NCI-H2081 (cell line): ENCODE measurements at places on chromosomes 7 and 10.

- DNase-seq = no peak
Observed at GRCh38 chr7:28174901-28175661, 5.5 kb downstream of the JAZF1 start.

DNA sequence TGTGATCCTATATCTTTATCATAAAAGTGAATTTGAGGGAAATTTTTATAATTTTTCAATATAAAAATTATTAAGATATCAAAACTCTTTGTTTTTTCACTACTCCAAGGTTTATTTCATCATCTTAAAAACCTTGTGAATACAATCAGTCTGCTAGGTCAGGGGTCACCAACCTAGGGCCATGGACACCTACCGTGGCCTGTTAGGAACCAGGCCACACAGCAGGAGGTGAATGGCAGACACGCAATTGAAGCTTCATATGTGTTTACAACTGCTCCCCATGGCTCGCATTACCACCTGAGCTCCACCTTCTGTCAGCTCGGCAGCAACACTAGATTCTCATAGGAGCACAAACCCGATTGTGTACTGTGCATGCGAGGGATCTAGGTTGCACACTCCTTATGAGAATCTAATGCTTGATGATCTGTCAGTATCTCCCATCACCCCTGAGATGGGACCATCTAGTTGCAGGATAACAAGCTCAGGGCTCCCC is 271.2 kb upstream of the C7orf33 start:
- no peak for DNase-seq

- DNase-seq = no peak
Observed at GRCh38 chr10:59804220-59804619, 51.0 kb upstream of the MRLN start.

DNA sequence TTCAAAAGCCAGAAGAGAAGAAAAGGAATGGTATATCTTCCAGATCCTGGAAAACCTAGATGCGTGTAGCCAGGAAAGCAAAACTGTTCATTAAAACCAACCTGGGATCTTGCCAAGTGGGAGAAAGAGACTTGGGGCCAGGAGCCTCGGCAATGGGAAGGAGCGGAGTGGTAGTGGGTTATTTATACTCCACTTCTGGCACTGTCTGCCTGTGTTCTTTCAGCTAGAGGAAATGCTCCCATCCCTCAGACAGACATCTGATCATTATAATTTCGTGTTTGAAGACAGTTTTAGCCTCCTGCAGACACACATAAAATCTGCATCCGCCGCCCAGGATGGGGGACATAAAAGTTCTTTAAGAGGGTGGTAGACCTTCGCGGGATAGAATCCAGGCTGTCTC is 421.6 kb downstream of the RPS24 start:
- no peak for DNase-seq

- DNase-seq = no peak
Observed at GRCh38 chr7:31497516-31497915, 16.4 kb upstream of the ITPRID1 start.

DNA sequence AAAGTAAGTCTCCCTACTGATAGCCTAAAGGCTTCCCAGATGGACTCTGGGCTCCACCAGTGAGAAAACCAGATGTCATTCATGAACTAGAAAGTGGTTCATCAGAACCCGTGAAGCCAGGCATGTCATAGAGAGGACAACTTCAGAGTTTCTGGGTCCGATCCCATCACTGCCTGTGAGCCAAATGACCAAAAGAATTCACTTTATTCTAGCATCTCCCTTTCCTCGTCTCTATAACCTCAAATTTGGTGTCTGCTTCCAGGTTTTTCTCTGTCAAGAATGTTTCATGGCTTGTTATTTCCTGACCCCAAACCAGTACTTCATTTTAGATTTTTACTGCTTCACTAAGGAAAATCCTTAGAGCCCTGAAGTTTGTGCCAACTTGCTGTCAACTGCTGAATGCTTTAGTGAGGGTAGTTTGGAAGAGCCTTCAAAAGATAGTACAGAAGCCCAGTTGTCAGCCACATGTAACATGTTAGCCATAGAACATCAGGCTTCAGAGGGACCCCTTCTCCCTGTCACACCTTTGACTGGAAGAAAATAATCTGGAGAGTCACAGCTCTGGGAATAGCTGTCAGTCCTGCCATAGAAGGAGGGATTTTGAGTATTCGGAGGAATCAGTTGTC is 34.0 kb downstream of the ITGB8 start:
- DNase-seq = no peak

DNA sequence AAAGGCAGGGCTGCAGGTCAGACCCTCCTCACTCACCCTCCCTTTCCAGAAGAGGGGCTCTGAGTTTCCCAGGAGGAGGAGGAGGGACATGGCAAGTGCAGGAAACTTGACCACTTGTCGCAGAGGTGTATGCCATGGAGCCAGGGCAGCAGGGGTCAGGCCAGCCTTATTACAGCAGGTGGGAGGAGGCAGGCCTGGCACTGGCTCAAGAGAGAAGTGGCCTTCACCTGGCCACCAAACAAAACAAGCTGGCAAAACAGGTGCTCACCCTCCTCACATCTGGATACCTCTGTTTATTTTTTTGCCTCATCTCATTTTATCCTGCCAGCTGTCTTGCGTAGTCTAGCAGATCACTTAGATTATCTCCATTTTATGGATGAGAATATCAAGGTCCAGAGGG is 12.5 kb downstream of the COL13A1 start:
- no peak for DNase-seq

DNA sequence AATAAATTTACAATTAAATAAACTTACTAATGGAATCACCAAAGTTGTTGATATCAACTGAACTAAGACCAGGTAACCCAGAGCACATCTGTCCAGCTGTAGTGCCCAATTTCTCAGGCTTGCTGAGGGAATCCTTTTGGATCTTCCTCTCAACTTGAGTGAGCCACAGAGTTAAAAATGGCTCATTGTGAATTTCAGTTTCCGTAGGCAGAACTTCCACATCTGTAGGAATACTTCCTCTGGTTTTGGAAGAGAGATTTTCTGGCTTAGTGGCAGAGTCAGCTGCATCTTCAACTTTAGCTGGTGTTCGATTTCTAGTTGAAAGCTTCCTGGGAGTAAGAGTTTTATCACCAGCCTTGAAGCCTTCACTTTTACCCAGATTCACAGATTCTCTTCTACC is 11.3 kb downstream of the MKI67 start:
- DNase-seq = no peak

DNA sequence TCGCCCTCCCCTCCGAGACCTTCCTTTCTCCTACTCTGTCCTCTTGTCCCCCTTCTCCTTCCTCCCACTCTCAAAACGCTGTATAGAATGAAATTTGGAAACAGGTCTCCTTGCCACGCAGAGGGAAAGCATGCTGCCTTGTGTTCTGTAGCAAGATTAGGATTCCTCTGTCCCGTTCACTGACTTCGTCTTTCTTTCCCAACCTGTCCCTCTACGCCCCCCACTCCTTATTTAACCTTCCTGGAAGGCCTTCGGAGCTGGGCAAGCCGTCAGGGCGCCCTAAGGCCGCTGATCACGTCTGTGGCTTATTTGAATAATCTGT is 1.3 kb downstream of the HOXA9 start:
- DNase-seq = no peak

- DNase-seq = no peak
Observed at GRCh38 chr7:50352282-50352681, 47.8 kb downstream of the IKZF1 start.

GRCh38 chr10:22259280-22259679 is 41.5 kb upstream of the EBLN1 start:
- DNase-seq = no peak

- DNase-seq = no peak
Observed at GRCh38 chr7:106089647-106090046, 22.5 kb downstream of the SYPL1 start.

DNA sequence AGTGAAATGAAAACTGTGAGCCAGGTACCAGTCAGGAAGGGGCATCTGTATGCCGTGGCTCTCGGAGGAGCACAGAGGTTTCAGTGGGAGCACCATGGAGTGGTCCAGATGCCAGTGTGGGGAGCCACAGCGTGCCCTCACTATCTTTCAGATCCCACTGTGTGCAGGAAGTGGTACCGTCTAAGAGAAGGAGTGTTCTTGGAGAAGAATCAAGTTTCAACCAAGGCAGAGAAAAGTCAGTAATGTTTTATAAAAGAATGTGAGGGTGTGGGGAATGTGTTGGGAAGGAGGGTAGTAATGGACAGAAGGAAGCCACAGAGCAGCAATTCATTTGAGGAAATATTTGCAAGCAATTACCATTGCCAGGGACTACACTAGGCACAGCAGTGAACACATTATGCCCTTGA is 35.6 kb downstream of the PRKAR2B start:
- DNase-seq = no peak

DNA sequence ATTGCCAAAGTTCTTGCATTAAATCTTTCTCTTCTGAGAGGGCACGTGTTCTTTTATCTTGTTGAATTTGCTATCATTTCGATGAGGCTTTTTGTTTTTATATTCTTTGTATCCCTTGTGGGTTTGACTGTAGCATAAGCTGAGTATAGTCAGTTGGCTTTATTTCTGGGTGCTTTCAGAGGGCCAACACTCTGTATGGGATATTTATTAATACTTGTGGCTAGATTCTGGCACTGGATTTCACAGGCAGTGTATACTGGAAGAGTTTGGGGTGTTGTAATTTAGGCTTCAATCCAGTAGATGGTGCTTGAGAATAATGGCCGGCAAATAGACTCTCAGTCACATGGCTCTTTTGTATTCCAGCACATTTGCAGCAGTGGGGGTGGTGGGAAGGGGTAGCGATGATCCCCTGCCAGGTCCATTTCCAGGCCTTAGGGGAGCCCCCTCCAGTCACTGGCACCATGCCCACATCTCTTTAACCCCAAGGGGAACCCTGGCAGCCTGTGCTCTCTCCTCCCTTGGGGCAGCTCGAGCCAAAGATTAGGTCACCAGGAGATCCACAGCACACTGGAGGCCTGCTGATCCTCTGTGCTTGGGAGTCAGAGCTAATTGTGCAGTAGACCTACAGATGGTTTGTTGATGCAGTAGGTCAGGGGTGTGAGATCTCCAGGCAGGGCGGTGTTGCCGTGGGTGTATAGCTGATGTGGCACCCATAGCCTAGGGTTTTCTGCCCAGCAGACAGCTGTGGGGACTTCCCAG is 81.8 kb downstream of the PTPN20 start:
- DNase-seq = peak; percentile 57

DNA sequence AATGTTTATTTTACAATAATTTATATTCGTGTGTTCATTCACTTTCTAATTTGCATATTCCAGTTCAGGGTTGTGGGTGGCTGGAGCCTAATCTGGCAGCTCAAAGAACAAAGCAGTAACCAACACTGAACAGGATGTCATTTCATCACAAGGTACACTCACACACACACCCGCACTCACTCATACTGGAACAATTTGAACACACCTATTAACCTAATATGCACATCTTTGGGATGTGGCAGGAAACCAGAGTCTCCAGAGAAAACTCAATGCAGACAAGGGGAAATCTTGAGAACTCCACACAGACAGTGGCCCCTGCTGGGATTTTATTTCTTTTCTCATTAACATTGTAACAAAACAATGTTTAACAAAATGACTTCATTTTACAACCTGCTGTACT is 97.4 kb downstream of the TWIST1 start:
- no peak for DNase-seq

GRCh38 chr10:133400624-133401424 is 6.9 kb downstream of the MTG1 start:
- DNase-seq = no peak

GRCh38 chr10:79273604-79274003 is 73.7 kb upstream of the PPIF start:
- DNase-seq = no peak

DNA sequence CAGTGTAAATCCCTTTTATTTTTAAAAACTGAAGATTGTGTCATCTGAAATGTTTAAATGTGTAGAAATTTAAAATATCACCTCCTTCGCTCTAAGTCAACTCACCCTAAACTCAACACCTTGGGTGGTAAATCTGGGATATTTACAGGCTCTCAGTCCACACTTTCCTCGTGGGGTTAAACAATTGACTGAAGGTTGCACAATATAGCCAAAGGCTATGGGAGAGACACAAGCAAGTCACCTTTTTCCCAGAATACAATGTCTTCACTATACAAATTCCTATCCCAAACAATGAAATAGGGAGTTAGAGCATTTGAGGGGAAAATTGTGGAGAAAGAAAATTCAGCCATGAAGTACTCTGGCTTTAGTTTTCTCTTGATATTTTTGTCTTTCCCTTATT is 32.7 kb upstream of the MAT1A start:
- DNase-seq = no peak

- no peak for DNase-seq
Observed at GRCh38 chr7:139821349-139822105, 7.5 kb upstream of the TBXAS1 start.

DNA sequence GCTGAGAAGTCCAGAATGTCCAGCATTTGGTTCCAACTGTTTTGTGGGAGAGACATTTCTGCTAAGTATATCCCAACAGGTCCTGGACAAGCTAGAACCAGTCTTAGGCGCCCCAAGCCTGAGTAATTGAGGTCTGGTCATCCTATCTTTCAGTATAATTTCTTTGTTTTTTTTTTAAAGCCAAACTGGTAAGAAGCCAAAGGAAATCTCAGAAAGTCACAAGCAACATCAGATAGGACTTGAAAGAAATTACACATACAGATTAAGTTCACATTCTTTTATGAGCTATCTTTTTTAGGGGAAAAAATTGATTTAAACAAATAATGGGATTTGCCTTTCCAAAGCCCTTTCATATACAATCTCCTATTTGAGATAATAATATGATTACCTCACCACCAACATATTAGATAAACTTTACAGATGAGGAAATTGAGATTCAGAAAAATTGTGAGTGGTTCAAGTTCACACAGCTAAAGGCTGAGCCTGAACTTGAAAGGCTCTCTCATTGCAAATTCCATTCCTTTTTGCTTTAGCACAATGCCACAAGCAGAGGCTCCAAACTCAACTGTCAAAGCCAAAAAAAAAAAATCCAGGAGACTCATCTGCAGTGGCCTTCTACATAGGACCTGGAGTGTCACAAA is 15.0 kb downstream of the PDLIM1 start:
- DNase-seq = no peak

DNA sequence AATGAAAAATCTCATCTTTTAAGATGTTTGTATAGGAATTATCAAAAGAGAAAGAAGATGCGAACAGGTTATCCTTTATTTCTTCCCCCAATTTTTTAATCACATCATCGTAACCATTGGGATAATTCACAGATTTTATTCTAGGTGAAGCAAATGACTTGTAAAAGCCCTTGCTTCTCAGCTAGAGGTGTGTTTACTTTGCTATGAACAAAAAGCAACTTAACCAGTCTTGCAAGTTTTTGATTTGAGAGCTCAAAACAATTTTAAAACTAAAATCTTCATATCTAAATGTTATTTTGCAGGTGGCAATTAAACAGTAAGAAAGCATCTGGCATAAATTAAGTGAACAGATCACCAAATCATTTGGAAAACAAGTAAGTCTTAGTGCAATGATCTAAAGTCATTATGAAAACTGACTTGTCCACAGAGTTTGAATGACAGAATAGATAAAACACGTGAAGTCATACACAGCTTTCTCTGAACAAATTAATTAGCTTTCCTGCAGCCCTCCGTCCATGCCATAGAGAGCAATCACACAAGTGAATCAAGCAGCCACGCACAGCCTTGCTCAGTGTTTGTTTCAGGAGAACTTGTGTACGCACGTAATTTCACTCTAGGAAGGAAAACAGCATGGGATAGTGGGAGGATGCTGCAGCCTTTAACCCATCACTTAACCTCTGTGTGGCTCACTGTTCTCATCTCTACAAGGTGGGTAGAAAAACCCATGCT is 85.0 kb upstream of the ZNF800 start:
- DNase-seq = no peak

GRCh38 chr10:102982296-102982695 is 64.2 kb downstream of the CNNM2 start:
- no peak for DNase-seq
